ENCODE measurements at places on chromosomes 13 and 19.

- DNase-seq: no peak
Observed at GRCh38 chr13:98243929-98244272, 66.8 kb upstream of the RNF113B start.

DNA sequence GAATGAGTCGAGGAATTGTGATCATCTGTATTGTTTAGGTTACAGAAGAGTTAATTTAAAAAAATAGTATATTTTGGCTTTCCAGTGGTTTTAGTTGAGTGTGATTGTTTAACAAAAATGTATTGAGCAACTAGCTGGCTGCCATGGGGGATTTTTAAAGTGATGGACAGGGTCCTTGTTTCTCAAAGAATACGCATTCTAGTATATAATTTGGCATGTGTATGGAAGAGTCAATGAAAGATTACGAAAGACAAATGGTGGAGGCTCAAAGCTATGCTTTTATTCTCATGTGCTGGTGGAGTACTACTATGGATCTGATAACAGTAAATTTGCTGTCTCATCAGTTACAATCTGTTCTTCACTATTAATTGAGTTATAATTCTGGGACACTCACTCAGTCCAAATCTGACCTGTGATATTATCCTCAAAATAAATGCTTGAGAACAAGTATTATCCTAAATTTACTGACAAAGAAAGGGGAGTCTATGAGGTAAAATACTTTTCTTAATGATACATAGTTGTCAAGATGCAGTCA lies 240.0 kb downstream of the GPC6 start:
- DNase-seq: no peak

- no peak for DNase-seq
Observed at GRCh38 chr19:43078311-43078710, 4.2 kb downstream of the PSG2 start.

DNA sequence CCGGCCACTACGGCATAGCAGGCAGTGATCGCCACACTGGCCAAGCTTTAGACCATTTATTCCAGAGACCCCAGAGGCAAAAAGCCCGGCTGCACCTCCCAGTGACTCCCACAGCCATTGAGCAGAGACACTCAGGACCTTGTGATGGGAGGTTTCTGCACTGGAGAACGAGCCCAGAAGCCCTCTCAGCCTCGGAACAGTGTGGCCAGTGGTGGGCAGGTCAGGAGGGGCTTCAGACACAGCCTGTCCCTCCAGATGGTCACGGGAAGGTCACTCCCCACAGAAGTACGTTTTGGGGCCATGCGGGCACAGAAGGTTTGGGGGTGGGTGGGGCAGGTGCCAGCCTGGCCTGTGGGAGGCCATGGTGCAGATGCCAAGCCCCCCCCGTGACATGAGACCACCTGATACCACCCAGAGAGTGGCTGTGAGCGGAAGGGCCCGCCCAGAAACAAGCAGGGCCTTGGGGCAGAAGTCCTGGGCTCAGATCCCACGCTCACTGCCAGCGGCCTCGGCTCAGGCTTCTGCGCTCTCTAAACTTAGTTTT lies 599 bp upstream of the F10 start:
- DNase-seq: no peak

DNA sequence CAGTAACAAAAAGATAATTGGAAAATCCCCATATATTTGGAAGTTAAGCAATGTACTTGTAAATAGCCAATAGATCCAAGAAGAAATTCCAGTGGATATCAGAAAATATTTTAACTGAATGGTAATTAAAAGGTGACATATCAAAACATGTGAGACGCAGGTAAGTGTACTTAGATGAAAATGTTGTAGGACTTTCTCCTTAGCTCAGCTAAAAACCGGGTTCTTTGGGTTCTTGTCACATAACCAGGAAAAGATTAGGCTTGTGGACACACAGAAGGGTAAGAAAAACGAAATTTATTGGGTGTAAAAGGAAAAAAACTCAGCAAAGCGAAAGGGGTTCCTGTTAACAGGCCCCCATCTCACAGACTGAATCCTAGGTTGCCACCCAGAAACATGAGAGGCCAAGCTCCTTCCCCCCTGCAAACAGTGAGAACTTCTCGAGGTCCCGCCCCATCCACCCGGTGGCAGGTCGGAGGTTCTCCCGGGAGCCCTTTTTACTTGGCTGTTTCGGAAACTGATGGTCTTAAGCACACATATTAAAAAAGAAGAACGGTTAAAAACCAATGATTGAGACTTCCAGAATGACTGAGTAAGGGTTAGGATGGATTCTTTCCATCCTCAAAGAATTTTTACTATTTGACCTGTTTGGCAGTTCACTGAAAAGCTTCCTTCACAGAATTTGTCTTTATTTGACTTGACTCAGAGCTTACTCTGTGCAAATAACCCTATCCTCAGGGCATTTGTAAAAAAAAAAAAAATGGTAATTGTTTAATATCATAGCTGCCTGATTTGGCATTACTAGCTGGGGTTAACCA lies 3.1 kb upstream of the CCDC70 start:
- no peak for DNase-seq
